Kidney glomerular epithelial cell (primary cell): ENCODE measurements at places on chromosomes 11 and 22.

GRCh38 chr11:59556115-59556916 is 45.0 kb downstream of the OR4D9 start:
- DNase-seq = peak; percentile 90

GRCh38 chr22:26751217-26751616 is 93.8 kb downstream of the MIAT start:
- DNase-seq = peak; percentile 90

GRCh38 chr11:22785251-22785650 is 44.4 kb downstream of the SVIP start:
- peak; percentile 12 for DNase-seq

DNA sequence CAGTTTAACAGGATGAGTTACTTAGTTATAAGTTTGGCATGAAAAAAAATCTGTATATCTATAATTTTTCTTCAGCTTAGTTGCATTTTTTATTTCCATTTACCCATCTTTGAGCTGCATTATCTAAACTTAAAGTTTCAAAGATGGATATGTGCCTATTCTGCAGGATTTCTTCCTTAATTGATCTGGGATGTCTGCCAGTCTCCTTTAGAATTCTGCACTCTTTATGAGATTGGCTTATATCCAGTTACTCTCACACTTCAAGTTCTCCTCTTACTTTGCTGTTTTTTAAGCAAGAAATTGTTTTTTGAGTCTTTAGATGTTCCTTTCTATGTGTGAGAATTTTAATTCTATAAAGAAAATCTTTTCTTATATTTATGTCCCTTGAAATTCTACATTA is 5.1 kb upstream of the PDGFD start:
- DNase-seq = no peak

- DNase-seq = no peak
These were observed 359.1 kb downstream of the LUZP2 start for GRCh38 chr11:24855951-24856350.

DNA sequence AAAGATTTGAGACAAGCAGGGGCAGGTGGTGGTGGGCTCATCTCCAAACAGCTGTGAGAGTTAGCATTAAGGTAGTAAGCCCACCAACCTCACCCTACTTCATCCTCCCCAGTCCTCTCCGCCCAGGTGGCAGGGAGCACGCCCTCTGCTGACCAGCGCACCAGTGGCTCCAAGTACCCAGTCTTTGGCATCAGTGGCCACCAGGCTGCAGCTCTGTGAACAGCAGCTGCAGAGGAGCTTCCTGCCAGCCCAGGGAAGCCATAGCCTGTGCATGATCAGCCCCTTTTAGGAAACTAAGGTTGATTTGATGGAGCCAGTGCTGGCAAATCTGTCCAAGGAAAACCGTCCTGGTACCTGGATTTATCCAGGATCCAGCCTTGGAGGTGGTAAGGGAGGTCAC is 21.7 kb downstream of the CAVIN3 start:
- DNase-seq = no peak

- no peak for DNase-seq
These were observed 42.0 kb upstream of the FIBIN start for GRCh38 chr11:26951809-26952515.

DNA sequence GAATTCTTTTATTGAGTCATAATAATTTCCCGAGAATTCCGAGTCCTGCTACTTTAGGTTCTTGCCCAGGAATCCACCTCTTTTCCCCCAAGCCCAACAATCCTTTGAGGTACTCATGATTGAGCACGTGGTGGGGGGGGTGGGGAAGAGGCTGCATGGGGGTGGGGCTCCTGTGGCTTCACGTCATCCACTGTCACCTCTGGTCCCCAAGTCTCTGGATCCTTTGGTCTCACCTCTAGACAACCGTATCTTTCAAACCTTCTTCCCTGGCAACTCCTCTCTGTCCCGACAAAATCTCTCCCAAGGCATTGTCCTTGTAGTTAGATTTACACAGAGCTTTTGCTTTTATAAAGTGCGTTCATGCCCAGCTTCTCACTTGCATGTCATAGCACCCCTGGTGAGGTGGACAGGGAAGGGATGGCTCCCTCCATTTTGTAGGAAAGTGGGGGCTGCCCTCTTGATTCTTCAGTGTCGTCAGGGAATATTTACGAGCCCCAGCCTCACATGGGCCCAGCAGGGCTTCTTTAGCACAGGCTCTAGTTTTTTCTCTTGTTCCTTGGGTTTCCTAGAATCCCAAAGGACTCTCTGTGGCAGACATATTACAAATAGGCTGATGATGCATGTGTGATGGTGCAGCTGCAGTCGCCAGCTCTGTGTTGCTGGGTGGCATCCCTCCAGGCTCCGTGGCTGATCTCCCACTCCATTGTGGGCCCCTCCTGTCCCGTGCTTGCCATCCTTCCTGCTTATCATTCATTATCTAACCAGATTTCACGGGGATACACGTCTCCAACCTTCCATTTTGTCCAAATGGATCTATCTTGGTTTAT is 8.4 kb downstream of the UCP3 start:
- no peak for DNase-seq

- DNase-seq = no peak
These were observed 562 bp downstream of the DGAT2 start for GRCh38 chr11:75768909-75769771.

DNA sequence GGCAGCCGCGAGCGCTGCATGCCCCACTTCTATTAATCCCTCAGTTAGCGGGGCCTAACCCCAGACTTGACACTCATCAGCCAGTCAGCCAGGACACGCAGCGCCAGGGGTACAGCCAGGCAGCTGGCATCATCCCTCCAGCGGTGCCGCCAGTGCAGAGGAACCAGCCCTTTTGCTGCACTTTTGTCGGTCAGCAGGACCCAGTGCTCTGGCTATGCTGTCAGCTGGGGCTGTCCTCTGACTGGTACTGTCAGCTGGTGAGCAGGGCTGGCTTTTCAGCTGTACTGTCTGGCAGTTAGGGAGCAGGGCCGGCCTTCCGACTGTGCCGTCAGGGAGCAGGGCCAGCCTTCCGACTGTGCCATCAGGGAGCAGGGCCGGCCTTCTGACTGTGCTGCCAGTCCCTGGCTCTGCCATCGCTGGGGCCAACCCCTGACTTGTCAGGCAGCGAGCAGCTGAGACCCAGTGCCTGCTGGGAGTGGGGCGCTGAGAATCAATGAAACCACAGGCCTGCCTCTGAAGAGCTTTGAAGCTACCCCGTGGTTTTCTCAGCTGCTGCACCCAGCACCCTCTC is 115.4 kb downstream of the KIAA1671 start:
- no peak for DNase-seq

- DNase-seq = no peak
These were observed 930 bp downstream of the SCYL1 start for GRCh38 chr11:65525546-65526480.

DNA sequence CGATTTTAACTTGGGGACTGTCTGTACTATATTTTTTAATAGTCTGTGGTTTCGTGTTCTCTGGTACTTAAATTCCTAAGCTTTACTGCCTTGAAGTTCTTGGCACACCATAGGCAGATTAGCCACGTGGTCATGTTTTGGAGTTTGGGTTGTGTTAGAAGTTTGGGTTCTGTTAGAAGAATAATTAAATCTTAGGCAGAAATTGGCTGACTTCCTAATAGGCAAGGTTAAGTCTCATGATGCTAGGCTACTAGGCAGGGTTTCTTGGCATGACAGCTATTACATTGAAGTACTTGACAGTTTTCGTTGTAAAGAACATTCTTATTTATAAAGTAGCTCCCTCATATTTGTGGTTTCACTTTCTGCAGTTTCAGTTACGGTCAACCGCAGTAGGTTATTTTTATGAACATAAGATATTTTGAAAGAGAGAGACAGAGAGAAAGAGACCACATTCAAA is 30.0 kb upstream of the MMP7 start:
- DNase-seq = peak; percentile 53

GRCh38 chr11:111363985-111364384 is 15.1 kb downstream of the POU2AF1 start:
- DNase-seq = no peak

GRCh38 chr11:113728814-113729213 is 22.7 kb upstream of the TMPRSS5 start:
- peak; percentile 20 for DNase-seq

- DNase-seq = no peak
These were observed 291.4 kb downstream of the JRKL start for GRCh38 chr11:96681019-96681716.

DNA sequence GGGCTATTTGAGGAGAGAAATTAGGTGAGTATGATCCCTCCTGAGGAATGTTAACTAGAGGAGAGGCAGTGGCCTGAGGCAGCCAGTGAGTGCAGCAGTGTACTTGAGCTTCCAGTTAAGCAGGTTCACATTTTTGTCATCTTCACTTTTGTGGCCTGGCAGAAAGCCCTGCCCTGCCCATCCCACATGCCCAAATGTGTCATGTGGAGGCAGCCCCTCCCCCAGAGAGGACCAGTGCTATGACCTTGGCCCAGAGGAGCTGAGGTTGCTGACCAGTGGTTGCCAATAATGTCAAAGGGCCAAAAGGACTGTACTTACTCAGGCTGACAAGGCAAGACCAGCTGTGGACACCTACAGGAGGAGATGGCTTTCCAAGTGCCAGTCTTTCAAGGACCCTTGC is 17.6 kb upstream of the GRK2 start:
- no peak for DNase-seq

DNA sequence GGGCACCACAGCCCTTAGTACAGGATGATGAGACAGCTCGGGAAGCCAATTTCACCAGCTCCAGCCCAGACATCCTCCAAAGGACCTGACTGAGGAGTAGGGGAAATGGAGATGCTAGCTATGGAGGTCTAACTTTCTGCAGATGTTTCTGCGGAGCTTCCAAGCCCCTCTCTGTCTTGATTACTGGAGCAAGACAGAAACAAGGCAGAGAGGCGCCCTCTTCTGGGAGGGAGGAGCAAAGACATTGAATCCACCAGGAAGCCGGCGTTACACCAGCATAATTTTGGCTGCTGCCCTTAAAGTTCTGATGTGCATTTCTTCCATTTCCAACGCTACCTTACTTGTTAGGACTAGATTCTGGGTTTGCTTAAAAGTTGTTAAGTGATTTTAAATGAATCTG is 107.3 kb upstream of the HSD17B12 start:
- DNase-seq = no peak

DNA sequence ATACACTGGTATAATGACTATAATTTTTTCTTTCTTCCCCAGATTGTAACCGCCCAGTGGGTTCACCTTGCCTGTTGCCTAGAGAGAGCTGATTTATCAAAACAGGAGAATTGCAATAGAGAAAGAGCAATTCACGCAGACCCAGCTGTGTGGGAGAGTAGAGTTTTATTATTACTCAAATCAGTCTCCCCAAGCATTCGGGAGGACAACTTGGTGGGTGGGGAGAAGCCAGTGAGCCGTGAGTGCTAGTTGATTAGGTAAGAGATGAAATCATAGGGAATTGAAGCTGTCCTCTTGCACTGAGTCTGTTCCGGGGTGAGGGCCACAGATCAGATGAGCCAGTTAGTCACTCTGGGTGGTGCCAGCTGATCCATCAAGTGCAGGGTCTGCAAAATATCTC is 73.2 kb downstream of the SLC35F2 start:
- DNase-seq = peak; percentile 94

GRCh38 chr11:74154620-74155281 is 16.1 kb downstream of the C2CD3 start:
- peak; percentile 33 for DNase-seq

GRCh38 chr11:100543386-100543785 is 143.7 kb upstream of the ARHGAP42 start:
- DNase-seq = no peak

DNA sequence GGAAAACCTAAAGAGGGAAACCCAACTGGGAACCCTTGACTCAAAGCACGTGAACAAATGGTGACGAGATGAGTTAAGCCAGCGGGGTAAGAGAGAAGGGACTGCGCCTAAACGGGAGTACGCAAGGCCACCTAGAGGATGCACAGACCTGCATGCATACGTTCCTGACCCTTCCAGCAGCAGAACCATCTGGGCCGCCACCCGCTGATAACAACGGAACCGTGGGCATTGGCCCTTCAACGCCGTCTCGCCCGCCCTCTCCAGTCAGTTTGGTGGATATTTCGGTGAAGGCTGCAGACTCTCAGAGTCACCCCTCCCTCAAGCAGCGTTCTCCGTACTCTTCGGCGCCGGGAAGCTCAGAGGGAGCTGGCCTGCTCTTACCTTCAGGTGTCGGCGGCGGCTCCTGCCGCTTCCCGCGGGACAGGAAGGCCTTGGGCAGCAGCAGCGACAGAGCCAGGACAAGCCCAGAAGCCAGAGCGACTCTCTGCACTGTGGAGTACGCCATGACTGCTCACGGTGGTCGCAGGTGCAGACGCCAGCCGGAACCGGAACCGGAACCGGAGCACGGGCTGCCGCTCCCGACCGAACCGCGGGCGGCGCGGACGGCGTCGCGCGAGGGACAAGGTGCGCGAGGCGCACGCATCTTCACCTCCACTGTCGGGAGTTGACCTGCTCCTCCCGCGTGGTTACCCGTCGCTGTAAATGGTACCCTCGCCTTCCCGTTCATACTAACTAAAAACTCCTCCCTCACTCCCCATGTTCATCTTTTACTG is at the start of gene RIC3:
TSS of gene RIC3 (minus strand) at position 541 of the 773 bp plus-strand sequence. CDS start at position 505, 36 bp downstream.
- no peak for DNase-seq

DNA sequence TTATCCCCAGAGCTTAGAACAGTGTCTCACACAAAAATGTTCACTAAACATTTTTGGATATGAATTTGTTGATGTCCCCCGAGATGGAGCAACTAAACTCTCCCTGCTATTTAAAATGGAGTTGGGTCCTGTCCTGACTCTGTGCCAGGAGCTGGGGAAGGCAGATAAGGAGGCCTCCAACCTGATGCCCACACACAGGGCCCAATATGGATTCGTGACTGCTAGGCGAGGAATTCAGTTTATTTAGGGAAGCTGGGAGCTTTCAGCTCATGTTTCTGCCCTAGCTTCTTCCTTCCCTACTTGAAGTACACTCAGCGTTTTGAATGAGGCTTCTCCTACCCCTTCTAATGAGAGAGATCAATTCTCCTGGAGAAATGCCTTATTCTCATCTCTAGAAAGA is 373.0 kb upstream of the LARGE1 start:
- DNase-seq = no peak

DNA sequence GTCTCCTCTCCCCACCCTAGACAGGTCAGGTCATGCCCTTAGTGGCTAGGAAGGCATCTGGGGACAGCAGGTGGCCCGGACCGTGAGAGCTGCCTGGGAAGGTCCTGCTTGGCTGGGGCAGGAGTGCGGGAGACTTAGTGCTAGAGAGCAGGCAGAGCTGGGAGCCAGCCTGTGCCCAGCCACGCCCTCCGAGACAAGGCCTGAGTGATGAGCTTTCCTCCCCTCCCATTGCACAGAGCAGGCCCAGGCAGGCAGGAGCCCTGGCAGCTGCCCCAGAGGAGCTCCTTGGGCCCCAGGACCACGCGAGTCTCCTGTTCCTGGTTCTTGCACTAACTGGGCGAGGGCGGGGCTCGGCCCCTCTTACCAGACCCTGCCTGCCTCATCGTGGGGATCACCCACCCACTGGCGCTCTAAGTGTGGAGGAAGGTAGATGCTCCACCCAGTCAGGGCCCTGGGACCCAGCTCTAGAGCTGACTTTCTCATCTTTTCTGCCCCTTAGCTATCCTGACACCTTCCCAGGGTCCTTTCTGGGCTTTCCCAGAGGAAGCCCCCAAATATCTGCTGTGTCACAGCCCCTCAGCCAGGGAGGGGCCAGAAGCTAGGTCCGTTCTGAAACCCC is 44.9 kb downstream of the MACROD1 start:
- DNase-seq = no peak
